NCI-H2107 (cell line): ENCODE measurements at places on chromosomes 11 and 22.

DNA sequence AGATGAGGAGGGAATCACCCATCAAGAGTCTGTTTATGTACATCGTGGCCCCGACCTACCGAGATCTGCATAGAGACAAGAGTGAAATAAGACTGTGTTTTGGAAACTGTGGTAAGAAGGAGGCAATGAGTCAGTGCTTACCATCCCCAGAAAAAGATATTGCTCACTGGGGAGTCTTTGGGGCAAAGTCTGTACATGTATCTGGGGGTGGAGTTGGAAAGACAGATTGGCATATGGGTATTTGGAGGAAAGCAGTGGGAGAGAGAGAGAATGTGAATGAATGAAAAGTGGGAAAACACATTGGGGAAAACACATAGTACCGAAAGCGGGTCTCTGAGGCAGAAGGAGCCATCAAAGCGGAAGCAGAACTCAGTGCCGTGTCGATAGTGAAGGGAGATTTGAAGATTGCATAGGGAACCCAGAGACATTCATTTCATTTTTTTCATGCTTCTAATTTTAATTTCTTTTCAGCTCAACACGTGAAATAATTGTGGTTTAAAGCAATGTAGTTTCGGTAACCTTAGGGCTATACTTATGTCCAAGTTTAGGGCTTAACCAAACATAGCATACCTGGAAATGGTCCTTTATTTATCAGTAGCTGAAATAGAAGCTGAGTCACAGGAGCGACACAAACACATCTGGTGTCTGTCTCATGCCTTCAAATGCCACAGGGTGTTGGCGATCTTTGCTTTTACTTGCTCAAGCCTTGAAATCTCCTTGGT lies 98.6 kb upstream of the CD44 start:
- no peak for DNase-seq

DNA sequence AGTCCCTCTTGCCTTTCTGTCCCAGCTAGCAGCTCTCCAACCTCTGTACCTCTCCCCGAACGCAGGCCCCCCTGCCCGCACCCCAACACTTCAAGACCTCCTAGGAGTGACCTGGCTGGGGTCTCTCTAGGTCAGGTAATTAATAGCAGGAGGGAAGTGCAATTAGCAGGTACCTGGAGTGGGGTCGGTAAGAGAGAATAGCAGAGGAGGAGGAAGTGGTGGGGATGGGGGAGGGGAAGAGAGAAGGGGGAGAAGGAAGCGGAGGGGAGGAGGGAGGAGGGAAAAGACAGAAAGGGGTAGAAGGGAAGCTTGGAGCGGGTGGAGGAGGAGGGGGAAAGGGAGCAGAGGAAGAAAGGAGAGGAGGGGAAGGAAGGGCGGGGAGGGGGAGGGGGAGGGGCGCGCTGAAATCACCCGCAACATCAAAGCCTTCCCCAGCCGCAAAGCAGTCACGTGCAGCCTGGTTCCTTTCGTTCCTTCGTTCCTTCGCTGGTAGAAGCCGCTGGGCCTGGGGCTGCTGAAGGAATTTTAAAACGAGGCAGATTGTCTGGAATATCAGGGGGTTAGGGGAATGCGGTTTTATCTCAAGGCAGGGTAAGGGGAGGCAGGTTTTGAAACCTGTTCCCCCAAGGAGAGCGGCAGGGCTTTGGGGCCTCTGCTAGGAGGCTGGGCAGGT lies 29.3 kb upstream of the TCF20 start:
- no peak for DNase-seq

GRCh38 chr11:128790196-128790595 lies 76.9 kb downstream of the KCNJ1 start:
- DNase-seq, result no peak

DNA sequence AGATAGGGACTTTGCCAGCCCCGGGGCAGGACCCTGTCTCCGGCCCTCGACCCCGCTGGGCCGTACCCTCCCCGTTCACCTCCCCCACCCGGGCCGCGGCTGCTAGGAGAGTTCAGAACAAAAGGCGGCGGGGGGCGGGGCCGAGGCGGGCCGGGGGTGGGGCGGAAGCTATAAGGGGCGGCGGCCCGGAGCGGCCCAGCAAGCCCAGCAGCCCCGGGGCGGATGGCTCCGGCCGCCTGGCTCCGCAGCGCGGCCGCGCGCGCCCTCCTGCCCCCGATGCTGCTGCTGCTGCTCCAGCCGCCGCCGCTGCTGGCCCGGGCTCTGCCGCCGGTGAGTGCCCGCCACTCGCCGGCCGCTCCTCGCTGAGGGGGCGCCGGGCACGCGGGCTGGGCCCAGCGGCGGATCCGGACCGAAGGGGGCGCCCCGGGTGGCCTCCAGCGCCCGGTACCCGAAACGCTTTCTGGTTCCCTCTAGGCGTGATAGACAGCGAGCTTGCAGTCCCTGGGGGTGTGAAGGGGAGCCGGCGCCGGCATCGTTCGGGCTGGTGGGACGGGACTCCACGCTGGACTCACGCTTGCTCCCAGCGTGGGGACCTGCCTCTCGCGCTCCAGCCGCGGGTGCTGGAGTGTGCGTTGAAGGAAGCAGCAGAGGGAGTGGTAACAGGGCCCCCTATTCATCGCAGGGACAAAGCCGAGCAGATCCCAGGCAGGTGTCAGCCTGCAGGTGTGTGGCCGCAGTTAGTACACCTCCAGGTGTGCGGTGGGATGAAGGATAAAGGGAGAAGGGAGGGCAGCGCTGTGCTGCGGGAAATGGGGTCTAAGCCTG lies at the start of gene MMP11:
Gene MMP11 (plus strand): TSS at position 201 of the 825 bp plus-strand sequence. CDS start 22 bp downstream, at position 223.
- no peak for DNase-seq

- DNase-seq, result no peak
These were observed 13.5 kb downstream of the TMA7B start for GRCh38 chr22:39973656-39974055.
